Common myeloid progenitor, CD34-positive (primary cell): ENCODE measurements at places on chromosomes 7 and 10.

- no peaks in the 10 kb centered on the region for H3K27me3 ChIP-seq
- no peak overlapping the region for H3K27ac ChIP-seq
- peaks cover 12% of the 10 kb centered on the region for H3K4me1 ChIP-seq
- no peak overlapping the region for H3K4me3 ChIP-seq
- DNase-seq = no peak
Measured at GRCh38 chr10:33237736-33238624, 96.5 kb downstream of the NRP1 start.

DNA sequence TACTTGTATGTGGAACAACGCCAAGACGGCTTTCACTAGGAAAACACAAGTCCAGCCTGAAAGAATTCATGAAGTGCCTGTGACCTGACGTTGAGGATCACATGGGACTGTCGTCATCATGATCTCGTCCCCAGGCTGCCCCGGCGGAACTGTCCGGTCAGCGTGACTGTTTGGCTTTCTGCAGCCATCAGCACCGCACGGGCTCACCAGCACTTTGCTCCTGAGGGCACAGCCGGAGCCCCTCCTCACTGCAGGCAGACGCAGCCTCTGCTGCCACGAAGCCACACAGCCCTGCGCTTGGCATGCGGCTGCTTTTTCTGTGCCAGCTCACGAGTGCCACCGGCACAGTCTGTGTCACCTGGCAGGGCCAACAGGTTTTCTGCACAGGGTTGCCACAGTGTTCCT is 9.4 kb upstream of the GET4 start:
- H3K4me1 ChIP-seq = no peaks in the 10 kb centered on the region
- H3K4me3 ChIP-seq = no peak overlapping the region
- no peaks in the 10 kb centered on the region for H3K27me3 ChIP-seq
- H3K36me3 ChIP-seq = peaks cover 36% of the 10 kb centered on the region
- H3K27ac ChIP-seq = no peak overlapping the region

GRCh38 chr7:2186166-2186565 is 46.6 kb downstream of the MAD1L1 start:
- no peaks in the 10 kb centered on the region for H3K36me3 ChIP-seq
- no peak overlapping the region for H3K27ac ChIP-seq
- no peaks in the 10 kb centered on the region for H3K4me1 ChIP-seq
- H3K27me3 ChIP-seq = no peaks in the 10 kb centered on the region

DNA sequence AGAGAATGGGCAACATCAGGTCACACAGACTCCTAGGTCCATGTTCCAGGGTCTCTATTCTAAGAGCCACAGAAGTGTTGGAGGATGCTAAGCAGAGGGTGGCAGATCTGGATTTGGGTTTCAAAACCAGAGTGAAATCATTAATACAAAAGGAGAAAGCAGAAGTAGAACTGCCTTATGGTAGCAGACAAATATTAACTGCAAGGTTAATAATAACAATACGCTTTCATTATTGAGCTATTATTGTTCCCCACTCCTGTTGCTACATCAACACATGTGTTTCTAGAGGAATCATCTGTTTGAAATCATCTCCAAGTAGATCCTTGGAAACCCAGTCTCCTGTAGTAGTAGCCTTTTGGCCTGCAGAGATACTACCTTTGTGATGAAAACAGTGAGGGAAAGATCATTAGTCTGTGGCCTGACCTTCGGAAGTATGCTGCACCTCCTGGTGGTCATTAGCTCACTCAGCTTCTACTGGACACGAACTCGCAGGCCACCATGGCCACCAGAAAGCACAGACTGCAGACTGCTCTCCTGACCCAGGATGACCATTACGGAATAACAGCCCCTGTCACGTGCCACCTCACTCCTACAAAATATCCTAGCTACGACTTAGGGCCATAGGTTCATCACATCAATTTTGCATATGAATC is 84.6 kb downstream of the XPNPEP1 start:
- no peak overlapping the region for H3K27ac ChIP-seq
- H3K4me3 ChIP-seq = no peak overlapping the region
- no peak for DNase-seq
- no peaks in the 10 kb centered on the region for H3K4me1 ChIP-seq

- no peaks in the 10 kb centered on the region for H3K4me1 ChIP-seq
- H3K27ac ChIP-seq = no peak overlapping the region
- no peak overlapping the region for H3K4me3 ChIP-seq
- DNase-seq = no peak
Measured at GRCh38 chr7:67631476-67631875, 634.8 kb downstream of the TYW1 start.

DNA sequence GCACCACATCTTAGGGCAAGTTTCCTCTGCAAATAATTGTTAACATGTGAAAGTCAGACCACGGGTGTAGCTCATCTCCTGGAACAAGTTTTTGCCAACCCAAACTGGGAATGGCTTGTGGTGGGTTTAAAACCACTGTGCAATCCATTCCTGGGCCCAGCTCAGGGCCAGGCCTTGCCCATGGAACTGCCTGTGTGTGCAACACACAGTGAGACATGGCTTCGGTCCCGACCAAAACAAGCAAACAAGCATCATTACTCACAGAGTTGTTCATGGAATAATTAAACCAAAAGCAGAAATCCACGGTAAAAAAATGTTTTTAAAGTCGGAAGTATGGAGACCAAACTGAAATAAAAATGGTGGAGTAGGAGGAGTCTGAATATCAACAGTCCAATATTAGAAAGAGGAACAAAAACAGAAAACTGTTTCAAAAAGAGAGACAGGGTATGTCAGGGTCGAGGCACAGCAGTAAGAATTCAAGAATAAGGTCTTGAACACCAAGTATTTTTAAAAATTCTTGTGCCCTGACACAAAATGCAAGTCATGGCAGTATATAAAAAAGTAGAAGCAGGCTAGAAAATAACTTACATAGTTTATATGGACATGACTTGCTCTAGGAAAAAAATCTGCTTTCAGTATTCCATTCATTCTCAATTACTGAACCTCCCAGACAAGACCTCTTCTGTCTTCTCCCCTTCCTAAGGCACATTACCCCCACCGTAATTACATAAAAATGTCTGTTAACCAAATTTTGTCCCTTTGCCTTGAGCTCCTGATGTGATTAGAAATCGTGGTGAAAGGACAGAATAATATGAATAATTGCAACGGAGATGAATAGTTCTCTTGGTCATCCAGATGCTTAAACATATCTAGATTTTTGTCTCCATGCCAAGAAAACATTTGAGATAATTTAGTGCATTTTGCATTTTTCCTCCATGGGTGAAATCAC is 88.4 kb downstream of the FAS start:
- H3K36me3 ChIP-seq = no peaks in the 10 kb centered on the region
- no peaks in the 10 kb centered on the region for H3K27me3 ChIP-seq
- no peak overlapping the region for H3K27ac ChIP-seq
- H3K4me1 ChIP-seq = peaks cover 7% of the 10 kb centered on the region
- no peak for DNase-seq

GRCh38 chr10:110509560-110509959 is 11.9 kb downstream of the DUSP5 start:
- H3K27me3 ChIP-seq = no peaks in the 10 kb centered on the region
- H3K27ac ChIP-seq = no peak overlapping the region
- peaks cover 6% of the 10 kb centered on the region for H3K4me1 ChIP-seq
- H3K36me3 ChIP-seq = peaks cover 22% of the 10 kb centered on the region
- no peak overlapping the region for H3K4me3 ChIP-seq

GRCh38 chr7:89246196-89246595 is 450.7 kb upstream of the TEX47 start:
- no peak overlapping the region for H3K27ac ChIP-seq
- H3K36me3 ChIP-seq = no peaks in the 10 kb centered on the region
- no peaks in the 10 kb centered on the region for H3K4me1 ChIP-seq

- H3K27ac ChIP-seq = peak overlapping the region; percentile 86
- no peaks in the 10 kb centered on the region for H3K36me3 ChIP-seq
- peak overlapping the region; percentile 71 for H3K4me3 ChIP-seq
- DNase-seq = peak; percentile 72
- H3K4me1 ChIP-seq = peaks cover 7% of the 10 kb centered on the region
Measured at GRCh38 chr10:27998178-27998953, 513 bp downstream of the ODAD2 start.

DNA sequence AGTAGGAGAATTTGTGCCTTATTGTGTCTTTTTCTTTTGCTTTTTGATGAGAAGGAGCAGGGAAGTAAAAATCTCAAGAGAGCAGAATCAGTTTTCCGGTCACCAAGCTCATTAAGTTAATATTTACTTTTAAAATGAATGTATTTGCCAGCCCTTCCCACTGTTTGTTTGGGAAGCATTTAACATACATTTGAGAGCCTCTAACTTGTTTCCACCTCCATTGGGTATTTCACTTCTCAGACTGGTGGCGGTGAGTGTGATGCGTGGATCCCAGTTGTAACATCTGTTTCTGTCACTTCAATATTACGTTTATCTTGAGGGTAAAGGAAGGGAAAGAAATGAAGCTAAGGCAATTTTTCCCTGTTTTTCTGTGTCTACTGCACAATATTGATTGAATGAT is 22.8 kb downstream of the CDK14 start:
- no peak overlapping the region for H3K4me3 ChIP-seq
- no peak for DNase-seq
- no peak overlapping the region for H3K27ac ChIP-seq
- H3K4me1 ChIP-seq = no peaks in the 10 kb centered on the region
- no peaks in the 10 kb centered on the region for H3K27me3 ChIP-seq

- no peaks in the 10 kb centered on the region for H3K36me3 ChIP-seq
- no peaks in the 10 kb centered on the region for H3K4me1 ChIP-seq
- H3K27ac ChIP-seq = no peak overlapping the region
Measured at GRCh38 chr7:103423467-103424179, 22.4 kb downstream of the SLC26A5 start.

DNA sequence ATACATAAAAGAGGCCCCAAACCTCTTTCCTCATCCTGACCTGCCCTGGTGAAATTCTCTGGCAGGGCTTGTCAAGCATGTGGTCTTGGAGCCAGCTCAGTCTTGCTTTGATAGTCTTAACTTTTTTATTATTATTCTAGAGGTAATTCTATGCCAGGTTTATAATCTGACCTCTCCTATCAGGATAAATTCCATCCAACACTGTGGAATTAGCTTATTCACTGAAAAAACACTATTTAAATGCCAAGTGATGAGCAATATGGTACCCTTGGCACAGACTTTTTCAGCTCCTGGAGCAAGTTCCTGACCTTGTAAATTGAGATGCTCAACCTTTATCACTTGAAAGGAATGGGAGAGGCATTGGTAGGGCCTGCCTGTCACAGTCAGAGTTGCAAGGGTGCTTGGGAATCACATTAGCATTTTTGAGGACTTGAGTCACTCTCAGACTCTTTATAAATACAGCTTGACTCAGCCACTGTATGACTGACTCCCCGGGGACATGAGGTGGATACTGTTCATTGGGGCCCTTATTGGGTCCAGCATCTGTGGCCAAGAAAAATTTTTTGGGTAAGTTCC is at the start of gene CPA4:
TSS of gene CPA4 (plus strand) at position 480 of the 576 bp plus-strand sequence. CDS start at position 500, 20 bp downstream.
- no peak for DNase-seq
- no peaks in the 10 kb centered on the region for H3K4me1 ChIP-seq
- H3K36me3 ChIP-seq = no peaks in the 10 kb centered on the region
- H3K27me3 ChIP-seq = no peaks in the 10 kb centered on the region
- H3K4me3 ChIP-seq = no peak within 1 kb of the TSS

- no peak for DNase-seq
- peaks cover 4% of the 10 kb centered on the region for H3K4me1 ChIP-seq
- H3K27me3 ChIP-seq = no peaks in the 10 kb centered on the region
Measured at GRCh38 chr7:30970074-30970473, 6.3 kb downstream of the GHRHR start.

GRCh38 chr7:77537136-77537777 is at the start of gene PTPN12:
TSS of gene PTPN12 (plus strand) at chr7:77537295. CDS start at chr7:77537547, 252 bp downstream.
- H3K4me3 ChIP-seq = peak within 1 kb of the TSS; percentile 96
- H3K27me3 ChIP-seq = no peaks in the 10 kb centered on the region
- H3K36me3 ChIP-seq = no peaks in the 10 kb centered on the region
- peaks cover 10% of the 10 kb centered on the region for H3K4me1 ChIP-seq
- DNase-seq = peak; percentile 55

DNA sequence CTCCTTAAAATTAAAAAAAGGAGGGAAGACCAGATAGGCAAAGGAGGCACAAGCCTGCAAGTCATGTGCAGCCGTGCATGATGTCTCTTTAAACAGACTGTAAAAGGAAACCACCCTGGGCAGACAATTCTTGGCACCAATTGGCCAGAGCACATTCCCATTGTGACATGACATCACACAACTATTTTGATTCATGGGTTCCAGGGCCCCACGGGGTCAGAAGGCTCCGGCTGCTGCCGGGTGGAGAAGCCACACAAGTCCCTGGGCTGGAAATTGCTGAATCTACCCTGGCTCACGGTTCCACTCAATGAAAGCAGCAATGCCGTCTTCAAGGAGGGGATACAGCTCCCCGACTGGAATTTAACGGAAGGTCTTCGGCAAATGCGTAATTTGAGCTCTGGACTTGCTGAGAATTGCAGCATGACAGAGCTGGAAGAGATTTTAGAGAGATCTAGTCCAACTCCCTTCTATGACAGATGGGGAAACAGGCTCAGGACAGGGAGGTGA is 140.5 kb downstream of the PRKAG2 start:
- no peaks in the 10 kb centered on the region for H3K36me3 ChIP-seq
- peaks cover 3% of the 10 kb centered on the region for H3K4me1 ChIP-seq
- no peak for DNase-seq
- no peaks in the 10 kb centered on the region for H3K27me3 ChIP-seq
